Right lung (tissue), 10 donors: ENCODE measurements at places on chromosomes 7 and 10. TPM values are rescaled to one million over a fixed set of nuclear protein-coding genes. Genes with fewer than 3 reads are reported as not detected.
A peak's percentile ranks its signal among the peaks of the same experiment; 100 is the strongest.

Gene GIMAP1
- polyA plus RNA-seq: 4.6 TPM

Gene AZGP1
- polyA plus RNA-seq: 0.24 TPM

Gene PDGFA
- 41.6 TPM for polyA plus RNA-seq

Gene TYW1B
- polyA plus RNA-seq: 7.8 TPM

Gene ARHGEF35
- 17.7 TPM for polyA plus RNA-seq

Gene MRPL43
- 79.1 TPM for polyA plus RNA-seq

GRCh38 chr7:66464059-66464458 lies 164.6 kb upstream of the KCTD7 start:
- no peak for DNase-seq

DNA sequence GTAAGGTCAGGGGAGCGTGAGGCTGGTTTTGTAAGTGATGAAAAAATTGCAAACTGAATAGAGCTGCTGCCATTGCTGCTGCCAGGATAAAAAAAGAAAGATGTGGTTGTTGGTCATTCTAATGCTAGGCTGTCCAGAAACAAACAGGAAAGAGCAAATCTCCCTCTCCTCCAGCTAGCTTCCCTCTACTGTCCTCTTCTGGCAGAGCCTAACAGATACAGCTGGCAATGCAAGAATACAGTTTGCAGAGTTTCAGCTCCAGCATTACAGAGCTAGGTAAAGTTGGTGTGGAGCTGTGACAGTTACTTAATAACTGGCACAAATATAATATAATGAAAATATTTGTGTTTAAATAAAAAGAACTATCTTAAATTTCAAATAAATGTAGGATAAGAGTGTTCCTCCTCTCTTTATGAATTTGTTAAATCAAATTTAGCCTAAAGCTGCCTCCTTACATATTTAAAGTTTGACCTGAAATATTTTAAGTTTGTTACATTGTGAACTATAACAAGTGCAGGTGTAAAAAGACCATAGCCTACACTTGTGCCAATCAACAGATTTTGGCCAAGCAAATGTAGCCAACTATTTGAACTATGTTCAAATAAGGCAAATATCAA lies 407.7 kb downstream of the SH2D4B start:
- DNase-seq: peak; percentile 14

DNA sequence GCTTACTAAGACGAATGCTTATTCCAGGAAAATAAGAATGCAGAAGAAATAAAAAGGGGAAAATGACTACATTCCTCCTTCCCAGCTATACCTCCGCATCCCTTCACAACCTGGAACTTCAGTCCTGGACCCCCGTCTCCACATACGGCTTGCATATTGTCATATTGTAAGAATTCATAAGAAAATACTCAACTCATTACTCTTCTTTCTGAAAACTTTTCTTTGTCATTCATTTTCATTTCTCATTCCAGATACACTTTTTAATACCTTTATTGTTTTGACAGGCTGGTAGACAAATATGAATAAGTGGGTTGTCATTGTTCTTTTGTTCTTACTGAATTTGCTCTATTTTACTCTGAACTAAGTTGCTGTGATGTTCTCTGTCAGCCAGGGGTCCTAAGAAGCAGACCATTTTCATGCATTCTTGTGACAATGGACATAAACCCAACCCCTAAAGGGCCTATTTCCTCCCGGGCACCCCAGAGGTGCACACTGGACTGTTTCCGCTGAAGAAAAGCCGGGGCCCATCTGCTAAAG lies 23.3 kb upstream of the SFTPA2 start:
- DNase-seq: no peak

DNA sequence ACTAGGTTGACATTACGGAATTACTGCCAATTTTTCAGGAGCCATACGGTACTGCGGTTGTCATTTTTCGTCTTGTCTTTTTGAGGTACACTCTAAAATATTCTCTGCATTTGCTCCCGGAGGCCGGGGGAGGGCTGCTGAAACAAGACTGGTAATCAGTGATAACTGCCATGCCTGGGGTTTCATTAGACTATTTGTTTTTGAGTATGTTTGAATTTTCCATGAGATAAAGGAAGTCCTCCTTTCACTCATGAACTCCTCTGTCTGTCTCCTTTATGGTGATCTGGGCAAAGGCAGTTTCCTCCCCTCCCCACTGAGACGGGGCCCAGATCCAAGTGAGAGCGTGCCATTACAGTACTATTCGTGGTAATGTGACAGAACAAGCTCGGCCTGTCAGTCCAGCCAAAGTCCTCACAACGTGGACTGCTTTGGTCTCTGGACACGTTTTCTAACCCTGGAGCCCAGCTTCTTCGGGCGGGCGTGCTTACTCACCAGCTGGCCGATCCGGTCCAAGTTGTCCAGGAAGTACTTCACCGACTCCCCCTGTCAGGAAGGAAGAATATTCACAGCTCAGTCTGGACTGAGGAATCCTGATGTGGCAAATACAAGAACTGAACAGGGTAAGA lies 45.1 kb downstream of the AMZ1 start:
- no peak for DNase-seq

- DNase-seq: peak; percentile 85
Observed at GRCh38 chr10:77105761-77106221, 531.8 kb downstream of the KCNMA1 start.

DNA sequence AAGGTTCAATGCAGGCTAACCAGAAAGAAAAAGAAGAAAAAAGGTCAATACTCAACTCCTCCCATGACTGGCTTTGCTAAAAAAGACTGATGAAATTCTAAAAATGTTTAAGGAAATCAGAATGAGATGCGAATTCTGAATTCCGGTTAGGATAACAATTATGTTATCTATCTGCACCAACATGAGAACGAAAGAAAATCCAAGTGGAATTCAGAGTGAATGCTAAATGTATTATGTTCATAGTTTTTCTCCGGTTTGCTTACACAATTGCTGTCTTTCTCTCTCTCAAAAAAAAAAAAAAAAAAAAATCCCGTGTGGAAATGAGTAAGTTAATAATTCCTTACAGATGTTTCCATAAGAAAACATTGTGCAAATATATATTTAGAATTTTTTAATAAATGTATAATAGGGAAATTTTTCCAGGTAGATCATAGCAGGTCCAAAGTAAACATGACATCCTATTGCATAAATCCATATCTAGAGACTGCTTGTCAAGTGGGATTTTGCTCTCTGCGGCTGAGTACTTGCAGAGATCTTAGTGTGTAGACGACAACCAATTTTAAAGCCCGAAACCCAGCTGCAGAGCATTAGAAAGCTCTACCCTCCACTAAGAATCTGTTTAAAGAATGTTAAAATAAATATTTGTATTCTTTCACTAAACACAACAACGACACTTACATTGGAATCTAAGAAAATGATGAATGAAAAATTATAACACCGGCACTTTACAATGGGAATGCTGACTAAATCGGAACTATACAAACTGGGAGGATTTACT lies 104.0 kb downstream of the JAZF1 start:
- no peak for DNase-seq

DNA sequence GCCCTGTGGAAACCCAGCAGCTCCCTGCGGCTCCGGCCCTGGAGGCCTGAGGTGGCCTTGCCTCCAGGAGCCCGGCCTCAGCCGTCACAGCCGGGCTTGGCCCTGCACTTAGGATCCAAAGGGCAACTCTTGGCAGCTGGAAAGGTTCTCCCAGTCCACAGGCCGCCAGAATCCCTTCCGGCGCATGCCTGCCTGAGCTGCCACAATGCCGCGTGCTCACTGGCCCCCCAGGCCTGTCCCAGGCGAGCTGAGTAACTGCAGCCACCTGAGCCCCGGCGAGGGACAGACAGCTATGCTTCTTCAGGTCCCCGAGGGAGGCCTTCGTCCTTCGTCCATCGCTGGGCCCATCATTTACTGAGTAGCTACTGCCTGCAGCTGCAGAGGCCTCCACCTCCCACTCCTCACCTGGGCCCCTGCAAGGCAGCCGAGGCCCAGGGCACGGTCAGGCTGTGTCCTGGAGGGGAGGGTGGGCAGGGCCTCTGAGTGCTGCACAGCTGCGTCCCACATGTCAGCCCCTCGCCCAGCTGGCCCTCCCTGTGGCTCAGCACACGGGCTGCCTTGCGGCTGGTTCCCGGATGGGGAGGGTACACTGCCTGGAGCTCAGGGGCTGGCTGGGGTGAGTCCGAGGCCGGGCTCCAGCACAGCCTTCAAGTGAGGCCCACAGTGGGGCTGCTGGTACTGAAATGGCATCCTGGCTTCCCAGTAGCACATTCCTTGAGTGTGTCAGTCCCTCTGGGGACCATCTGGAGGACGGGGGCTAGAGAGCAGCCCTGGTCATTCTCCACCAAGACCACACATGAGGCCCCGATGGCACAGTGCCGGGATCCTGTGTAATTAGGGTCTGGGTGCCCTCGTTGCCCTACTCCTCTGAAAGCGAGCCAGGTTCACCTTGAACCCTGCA lies 172.5 kb downstream of the ELFN1 start:
- DNase-seq: peak; percentile 41

GRCh38 chr10:86373251-86373650 lies 6.7 kb upstream of the GRID1 start:
- DNase-seq: no peak

DNA sequence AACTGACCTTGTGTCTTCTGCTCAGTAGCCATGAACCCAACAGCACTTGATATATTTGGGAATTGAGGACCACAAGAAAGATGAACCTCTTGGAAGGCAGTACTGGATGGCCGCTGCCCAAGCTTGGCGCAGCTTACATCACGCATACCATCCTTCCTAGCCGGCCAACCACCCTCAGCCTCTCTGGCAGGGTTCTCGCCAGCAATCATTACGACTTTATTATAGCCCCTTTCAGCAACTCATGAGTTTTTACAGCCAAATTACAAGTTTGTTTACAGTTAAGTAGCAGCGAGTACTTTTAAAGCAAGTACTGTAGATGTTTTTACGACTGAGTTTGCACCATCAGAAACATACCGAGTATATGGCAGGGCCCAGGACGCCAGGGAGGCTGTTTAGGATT lies 769.1 kb downstream of the SUGCT start:
- no peak for DNase-seq

DNA sequence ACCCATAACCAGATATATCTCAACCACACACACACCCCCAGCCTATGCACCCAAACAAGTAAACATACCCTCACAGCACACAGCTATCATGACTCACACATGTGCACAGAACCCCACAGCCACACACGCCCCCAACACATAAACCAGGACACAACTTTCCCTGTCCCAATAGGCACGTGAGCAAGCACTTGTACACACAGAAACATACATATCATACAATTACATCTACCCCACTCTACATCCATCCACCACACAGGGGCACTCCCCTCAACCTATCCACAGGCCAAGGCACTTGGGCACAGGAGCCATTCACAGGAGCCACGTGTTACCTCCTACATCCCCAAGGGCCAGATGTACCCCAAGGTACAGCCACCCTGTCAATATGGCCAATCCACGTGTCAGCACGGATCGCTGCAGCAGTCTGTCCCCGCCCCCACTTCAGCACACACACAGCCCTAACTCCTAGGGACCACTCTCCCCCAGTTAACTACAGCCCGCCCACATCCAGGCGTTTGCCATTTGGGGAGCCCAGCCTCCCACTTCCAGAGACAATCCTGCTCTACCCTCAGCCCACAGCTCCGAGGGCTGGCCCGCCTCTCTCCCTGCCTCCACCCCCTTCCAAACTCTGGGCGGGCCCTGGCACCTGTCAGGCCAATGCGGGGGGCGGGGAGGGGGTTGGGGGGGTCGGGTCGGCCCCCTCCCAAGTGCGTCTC lies 163.5 kb downstream of the SH3PXD2A start:
- DNase-seq: no peak

DNA sequence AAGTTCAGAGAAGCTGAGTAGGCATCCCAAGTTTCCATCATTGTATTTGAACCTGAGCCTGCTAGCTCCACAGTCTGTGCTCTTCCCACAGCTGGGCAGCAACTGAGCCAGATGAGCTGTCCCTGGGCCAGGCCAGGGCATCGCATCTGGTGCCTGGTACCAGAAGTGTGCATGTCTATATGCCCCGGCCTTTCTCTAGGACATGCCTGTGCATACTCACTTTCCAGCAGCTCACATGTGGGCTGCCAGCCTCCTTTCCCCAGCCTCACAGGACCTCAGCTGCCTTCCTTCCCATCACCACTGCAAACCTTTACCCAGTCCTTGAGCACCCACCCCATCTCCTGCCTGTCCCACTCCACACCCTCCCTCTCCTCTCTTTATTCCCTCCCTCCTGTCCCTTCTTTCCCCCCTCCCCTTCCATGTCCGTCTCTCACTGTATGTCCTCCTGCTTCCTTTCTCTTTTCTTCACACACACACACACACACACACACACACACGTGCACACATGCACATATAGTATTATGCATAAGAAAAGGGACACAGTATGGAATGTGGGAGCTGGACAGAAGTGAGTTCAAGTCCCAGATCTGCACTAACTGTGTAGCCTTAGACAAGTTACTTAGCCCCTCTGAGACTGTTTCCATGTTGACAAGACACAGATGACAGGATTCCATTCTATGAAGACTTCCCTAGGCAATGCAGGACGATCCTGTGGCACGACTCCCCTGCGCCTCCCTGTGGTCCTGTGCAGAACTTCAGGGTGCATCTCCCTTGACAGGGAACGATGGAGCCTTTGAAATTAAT lies 10.9 kb downstream of the CDHR1 start:
- no peak for DNase-seq

- no peak for DNase-seq
Observed at GRCh38 chr7:158256091-158256816, 331.4 kb downstream of the PTPRN2 start.

DNA sequence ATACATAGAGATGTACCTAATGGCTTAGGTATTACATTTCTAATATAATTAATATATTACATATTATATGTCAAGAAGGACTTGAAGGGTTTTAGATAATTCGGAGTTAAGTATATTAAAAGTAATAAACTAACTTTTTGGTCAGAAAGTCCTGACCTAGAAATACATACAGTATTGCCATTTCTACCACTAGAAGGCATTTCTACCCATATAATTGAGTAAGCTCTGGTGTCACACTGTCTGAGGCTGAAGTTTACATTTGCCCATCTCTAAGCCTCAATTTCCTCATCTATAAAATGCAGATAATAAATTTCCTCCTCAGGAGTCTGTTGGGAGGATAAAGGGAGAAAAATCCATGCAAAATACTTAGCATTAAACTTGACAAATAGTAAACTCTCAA lies 7.1 kb downstream of the FKBP14 start:
- DNase-seq: no peak

GRCh38 chr7:37359662-37360444 lies 88.8 kb downstream of the ELMO1 start:
- no peak for DNase-seq

DNA sequence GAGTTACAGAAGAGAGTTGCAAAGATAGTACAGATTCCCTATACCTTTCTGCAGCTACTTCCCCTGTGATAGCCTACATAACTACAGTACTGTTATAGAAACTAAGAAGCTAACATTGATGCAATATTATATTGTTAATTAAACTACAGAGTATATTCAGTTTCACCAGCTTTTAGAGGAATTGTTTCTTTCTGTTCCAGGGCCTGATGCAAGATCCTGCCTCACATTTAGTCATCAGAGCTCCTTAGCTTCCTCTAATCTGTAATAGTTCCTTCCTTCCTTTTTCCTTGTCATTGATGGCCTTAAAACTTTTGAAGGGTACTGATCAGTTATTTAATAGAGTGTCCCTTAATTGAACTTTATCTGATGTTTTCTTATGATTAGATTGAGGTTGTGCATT lies 56.8 kb downstream of the SDHAF3 start:
- no peak for DNase-seq

- DNase-seq: no peak
Observed at GRCh38 chr10:62148155-62148554, 120.5 kb downstream of the RTKN2 start.

- DNase-seq: no peak
Observed at GRCh38 chr7:54115028-54115763, 427.0 kb upstream of the VSTM2A start.
